Mucosa of gallbladder (tissue), 1 donor: ENCODE measurements at places on chromosomes 7 and 10. TPM values are rescaled to one million over a fixed set of nuclear protein-coding genes. Genes with fewer than 3 reads are reported as not detected.

Gene TAC1
- 5.2 TPM for total RNA-seq

GRCh38 chr10:132328738-132329137 lies 3.3 kb upstream of the LRRC27 start:
- DNase-seq = no peak

DNA sequence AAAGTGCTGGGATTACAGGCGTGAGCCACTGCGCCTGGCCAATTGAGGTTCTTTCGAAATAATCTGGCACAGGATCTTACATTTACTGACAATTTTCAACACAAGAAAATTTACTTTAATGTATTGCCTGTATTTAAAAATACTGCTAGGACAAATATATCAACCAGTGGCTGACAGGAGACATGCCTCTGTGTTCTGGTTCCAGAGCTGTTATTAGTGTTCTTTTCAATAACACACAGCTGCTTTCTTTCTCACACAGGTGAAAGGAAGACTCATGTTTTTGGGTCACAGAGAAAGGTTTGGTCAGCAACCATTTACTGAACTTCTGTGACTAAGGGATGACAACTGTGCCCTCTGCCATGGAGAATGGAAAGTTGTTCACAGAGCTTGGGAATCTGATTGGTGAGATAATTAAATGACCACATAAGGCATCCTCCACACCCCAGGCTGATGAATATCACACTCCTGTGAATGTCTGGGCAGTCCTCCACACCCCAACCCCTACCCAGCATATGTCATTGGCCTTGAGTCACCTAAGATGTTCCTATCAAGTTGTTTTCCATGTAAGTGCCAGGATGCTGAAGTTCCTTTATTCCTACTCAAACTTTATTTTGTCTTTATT lies 180.1 kb downstream of the RAPGEF5 start:
- DNase-seq = no peak

DNA sequence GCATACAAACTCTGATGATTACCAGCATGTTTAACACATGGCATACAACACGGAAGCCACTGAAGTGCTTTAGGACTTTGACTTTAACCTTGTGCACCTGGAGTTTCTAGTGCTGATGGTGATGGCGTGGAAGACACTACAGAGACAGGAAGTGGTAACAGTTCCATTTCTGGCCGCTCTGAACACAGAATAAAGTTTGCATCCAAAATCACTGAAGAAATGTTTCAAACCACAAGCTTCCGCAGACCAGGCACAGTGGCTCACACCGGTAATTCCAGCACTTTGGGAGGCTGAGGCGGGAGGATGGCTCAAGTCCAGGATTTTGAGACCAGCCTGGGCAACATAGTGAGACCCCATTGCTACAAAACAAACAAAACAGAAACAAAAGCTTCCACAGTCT lies 40.3 kb upstream of the TNPO3 start:
- DNase-seq = no peak
